ENCODE measurements at places on chromosomes 11 and 22. TPM values are rescaled to one million over a fixed set of nuclear protein-coding genes. Genes with fewer than 3 reads are reported as not detected.

- no peak for DNase-seq
Measured at GRCh38 chr11:36088266-36088972, 144.6 kb downstream of the LDLRAD3 start.

- no peak for DNase-seq
Measured at GRCh38 chr22:49086606-49087157, 741.0 kb downstream of the BRD1 start.

GRCh38 chr11:69052343-69053168 lies 3.8 kb downstream of the TPCN2 start:
- no peak for DNase-seq

DNA sequence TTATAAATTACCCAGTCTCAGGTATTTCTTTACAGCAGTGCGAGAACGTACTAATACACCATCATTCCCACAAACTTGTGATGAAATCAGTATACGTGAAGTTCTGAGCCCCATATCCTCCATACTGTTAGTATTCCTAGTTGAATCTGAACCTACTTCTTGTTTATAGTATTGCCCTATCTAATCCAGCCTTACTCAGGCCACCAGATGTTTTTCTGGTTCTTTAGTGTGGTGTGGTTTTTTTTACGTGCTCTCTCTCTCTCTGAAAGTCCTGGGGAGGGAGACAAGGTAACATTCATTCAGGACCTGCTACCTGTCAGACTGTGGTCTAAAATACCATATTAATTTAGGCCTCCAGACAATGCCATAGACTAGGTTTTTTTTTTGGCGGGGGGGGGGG lies 47.6 kb upstream of the TEAD1 start:
- no peak for DNase-seq

- DNase-seq, result no peak
Measured at GRCh38 chr11:122601141-122602125, 54.1 kb upstream of the UBASH3B start.

GRCh38 chr22:48603621-48604320 lies 1223.9 kb downstream of the BRD1 start:
- no peak for DNase-seq

DNA sequence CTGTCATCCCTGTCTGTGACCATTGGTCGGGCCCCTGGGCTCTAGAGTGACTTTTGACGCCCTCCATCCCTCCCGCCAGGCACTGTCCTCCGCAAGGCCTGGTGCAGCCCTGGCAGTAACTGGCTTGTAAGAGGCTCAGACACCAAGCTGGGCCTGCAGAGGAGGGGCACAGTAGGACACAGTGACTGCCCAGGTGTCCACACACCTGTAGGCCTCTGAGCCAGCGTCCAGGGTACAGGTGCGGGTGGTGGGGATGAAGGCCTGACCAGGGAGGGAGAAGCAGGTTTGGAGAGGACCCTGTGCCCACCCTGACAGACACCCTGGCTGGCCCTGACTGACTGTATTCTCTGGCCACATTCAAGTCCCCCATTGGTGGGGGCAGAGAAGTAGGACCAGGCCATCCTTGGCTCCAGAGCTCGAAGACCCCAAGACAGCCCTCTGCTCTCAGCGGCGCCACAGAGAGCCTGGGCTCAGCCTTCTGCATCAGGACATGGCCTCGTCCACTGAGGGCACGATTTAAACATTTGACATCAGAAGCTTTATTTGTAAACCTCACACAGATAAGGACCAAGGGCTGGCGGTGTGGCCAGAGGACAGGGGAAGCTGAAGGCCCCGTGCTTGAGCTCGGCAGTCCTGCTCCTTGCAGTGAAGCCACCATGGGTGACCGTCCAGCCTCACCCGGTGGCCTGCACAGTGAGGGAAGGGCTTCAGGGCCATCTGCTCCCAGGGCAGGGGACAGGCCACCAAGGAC lies 31.4 kb downstream of the PPIL2 start:
- DNase-seq, result no peak

GRCh38 chr11:78210000-78210608 lies 21.4 kb downstream of the USP35 start:
- DNase-seq, result no peak

DNA sequence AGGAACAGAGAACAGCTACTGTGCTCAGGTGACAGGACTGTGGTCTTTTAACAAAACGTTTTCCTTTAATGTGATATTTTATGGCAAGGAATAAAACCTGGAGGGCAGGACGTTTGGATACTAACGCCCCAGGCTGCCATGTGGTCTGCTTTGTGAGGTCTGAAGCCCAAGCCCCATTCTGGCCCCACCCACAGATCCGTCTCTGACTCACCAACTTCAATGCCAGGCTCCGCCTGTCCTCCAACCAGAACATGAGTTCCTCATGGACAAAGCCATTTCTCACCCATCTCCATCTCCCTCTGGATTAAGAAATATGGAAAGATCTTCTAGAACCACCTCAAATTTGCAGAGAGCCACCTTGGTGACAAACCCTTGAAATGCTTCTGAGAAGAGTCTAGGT lies 148.8 kb downstream of the CRYBB2 start:
- DNase-seq, result no peak

DNA sequence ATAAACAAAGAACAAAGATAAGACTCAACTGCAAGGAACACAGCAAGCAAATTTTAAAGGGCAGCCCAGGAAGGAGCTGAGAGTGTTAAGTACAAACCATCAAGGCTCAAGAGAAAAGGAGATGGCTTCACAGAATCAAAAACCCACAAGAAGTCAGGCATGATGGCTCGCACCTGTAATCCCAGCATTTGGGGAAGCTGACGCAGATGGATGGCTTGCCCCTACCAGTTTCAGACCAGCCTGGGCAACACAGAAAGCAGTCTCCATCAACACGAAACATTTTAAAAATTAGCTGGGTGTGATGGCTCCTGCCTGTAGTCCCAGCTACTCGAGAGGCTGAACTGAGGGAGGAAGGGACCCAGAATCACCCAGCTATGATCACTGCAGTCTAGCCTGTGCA lies 32.6 kb downstream of the MAPK1 start:
- no peak for DNase-seq

DNA sequence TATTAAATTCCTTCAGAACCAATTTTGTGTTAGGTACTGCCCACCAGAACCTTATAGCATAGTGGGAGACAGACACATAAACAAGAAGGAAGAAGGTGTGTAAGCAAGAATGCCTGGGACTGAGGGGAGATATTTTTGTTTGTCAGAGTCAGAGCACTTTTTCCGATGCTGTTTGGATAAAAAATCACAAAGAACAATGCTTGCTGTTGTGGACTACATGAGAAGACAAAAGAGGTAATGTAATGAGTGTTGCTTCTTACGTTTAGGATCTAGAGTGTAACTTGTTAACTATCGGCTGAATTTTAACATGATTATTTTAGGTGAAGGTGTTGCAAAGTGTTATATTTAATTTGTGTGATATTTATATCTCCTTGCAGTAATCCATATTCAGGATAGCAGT lies 84.9 kb downstream of the ATM start:
- DNase-seq, result no peak

PLEKHB1 gene
- total RNA-seq, result 16.0 TPM

All from activated CD4-positive, alpha-beta memory T cell treated with anti-CD3 and anti-CD28 coated beads for 36 hours (primary cell).